Activated naive CD4-positive, alpha-beta T cell treated with anti-CD3 and anti-CD28 coated beads, Interleukin-2, amount 50 U/mL, for 16 hours (primary cell): ENCODE measurements at places on chromosomes 2 and 18.

GRCh38 chr18:23269928-23270327 lies 134.6 kb downstream of the CABLES1 start:
- DNase-seq: no peak

DNA sequence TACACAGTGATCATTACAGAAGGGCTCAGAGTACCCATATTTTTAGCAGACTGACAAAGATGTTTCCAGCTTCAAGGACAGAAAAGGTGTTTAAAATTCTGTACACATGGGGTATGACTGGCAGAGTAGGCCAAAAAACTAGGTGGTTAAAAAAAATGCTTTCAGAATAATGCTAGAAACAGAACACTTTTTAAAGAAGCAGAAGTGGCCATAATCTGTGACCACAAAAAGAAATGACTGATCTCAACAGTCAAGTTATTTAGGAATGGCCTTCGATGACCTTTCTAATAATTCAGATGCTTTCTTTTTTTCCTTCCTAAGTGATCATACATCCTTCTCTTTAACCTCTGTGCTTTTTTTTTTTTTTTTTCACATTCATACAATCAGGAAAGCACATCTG lies 4.1 kb upstream of the AQP4 start:
- DNase-seq: no peak

- no peak for DNase-seq
Measured at GRCh38 chr2:170850251-170850650, 33.6 kb downstream of the GAD1 start.

DNA sequence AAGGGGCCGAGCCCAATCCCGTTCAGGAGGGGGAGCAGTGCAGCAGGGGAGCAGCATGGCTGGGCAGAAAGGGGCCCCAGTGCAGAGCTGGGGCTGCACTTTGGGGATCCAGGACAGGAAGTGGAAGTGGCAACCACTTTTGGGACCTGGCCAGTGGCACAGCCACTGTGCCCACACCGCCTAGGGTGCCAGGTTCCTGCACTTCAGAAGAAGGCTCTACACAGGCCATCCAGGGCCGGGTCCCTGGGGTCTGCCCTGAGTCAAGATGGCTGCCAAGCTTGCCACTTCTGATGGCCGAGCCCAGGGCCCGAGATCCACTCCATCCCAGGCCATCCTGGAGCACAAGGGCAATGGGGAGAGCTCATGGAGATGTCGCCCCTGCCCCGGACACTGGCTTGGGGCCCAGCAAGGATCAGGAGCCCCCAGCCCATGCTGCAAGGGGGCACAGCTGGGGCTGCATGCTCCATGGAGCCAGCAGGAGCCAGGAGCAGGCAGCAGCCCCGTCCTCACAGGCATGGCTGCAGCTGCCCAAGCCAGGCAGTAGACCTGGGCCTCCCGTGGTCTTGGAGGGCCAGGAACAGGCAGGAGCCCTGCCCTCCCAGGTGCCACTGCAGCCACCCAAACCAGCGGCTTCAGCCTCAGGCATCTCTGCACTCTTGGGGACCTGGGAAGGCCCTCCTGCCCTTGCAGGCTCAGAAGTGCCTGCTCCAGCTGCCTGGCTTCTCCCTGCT lies 35.0 kb upstream of the ID2 start:
- DNase-seq: no peak

GRCh38 chr2:26363958-26364357 lies 17.4 kb upstream of the ADGRF3 start:
- DNase-seq: no peak

DNA sequence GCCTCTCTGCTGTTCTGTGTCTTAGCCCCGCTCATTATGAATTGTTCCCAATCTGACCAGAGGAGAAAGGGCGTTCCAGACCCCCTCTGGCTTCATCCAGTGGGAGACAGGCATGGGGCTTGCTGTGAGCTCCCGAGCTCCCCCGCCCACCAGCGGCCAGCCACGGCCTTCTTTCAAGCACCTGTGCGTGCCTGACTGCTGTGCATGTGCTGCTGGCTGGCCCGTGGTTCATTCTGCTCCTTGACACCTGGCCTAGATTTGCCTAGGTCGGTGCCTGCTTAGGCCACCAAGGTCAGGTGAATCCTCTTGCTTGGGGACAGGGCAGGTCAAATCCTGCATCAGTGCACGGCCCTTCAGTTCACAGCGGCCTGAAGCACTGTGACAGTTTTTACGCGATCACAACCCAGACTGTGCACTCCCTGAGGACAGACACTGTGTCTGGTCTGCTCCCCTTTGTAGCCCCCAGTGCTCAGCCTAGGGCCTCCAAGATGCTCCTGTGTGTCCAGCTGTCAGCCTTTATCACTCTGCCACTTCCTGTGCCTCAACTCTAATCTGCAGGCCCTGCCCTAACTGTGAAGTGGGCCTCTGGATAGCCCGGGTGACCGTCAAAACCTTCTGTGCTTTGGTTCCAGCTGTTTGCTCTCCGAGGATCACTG lies 3.6 kb upstream of the LPIN1 start:
- no peak for DNase-seq

GRCh38 chr18:78130232-78131195 lies 849.1 kb upstream of the SALL3 start:
- DNase-seq: no peak

DNA sequence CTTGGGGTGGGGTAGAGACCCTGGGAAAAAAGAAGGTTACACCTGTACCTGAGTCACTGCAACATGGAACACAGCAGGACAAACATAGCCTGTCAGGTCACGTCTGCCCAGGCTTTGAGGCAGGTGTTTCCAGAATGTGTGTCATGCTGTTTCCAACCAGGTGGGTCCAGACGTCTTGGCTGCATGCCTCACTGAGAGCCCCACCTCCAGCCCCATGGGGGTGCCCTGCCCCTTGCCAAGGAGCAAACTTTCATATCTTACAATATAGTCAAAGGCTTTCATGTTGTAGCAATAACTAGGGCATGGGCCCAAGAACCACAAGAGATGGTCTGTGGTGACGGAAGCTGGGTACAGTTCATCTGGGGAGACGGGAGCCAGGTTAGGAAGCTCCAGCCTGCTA lies 499.7 kb downstream of the BCL11A start:
- no peak for DNase-seq

DNA sequence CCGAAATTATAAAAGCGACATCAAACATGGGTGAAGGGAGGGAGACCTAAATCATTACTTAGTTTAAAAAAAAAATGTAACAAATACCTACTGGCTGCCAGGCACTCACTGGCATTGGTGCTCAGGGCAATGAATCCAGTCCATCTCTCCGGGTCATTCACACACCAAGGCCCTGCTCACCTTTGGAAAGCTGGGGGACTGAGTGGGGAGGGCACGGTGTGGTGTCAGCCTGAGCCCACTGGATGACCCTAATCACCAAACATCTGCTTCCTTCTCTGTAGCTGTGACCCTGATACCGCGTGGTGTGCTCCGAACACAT lies 336 bp upstream of the DDX1 start:
- DNase-seq: no peak

GRCh38 chr2:182241936-182242335 lies 184.9 kb downstream of the PDE1A start:
- DNase-seq: no peak

- no peak for DNase-seq
Measured at GRCh38 chr2:112642966-112643365, 2.8 kb upstream of the SLC20A1 start.

DNA sequence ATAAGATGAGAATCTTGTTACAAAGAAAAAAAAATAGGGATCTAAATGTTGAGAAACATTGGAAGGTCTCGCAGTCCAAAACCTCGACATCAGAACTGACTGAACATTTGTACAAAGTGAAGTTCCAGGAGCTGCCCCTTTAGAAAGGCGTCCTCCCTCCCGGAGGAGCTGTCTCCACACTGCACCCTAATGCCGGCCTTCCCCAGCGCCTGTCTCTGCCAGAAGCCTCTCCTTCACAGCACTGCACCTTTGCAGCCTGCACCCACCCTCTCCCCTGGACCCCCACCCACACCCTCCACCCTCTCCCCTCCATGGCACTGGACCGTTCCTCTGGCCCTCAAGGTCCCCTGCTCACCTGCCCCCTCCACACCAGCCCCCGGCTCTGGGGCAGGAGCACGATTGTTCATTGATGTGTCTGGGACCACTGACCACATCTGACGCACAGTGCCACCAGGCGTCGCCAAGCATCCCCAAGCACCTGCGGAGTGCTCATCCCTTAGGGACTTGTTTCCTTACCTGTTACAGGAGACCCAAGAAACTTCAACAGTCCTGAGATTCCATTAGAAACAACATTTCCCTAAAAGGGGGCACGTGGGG lies 90.3 kb upstream of the SNTG2 start:
- DNase-seq: no peak

GRCh38 chr2:60735496-60736250 lies 20.4 kb upstream of the PAPOLG start:
- DNase-seq: peak; percentile 15

DNA sequence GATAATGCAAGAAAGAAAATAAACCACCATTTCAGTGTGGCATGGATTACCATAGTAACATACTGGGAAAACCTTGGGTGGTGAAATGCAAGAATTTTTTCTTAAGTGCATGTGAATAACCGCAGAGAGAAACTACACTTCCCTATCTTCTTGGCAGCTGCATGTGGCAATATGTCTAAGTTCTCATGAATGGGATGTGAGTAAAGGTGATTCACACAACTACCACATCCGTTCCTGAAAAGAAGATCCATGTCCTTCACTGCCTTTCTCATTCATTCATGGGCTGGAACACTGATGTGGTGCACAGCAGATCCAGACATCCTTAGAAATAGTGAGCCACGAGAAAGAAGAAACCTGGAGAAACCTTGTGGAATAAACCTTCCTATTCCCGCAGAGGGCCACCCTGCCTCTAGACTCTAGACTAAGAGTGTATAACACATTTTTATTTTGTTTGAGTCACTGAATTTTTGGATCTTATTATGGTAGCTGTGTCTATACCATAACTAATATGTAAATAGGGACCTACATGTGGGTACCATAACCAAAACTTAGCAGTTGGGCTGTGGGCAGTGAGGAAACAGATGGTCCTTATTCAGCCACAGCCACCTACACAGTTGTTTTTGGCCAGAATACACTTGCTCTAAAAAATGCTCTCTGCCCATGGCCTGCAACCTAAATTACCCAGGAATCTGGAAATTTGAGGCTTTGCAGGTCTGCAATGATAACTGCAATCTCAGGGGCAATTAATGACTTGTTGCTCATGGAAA lies 573.3 kb downstream of the LRP1B start:
- no peak for DNase-seq

DNA sequence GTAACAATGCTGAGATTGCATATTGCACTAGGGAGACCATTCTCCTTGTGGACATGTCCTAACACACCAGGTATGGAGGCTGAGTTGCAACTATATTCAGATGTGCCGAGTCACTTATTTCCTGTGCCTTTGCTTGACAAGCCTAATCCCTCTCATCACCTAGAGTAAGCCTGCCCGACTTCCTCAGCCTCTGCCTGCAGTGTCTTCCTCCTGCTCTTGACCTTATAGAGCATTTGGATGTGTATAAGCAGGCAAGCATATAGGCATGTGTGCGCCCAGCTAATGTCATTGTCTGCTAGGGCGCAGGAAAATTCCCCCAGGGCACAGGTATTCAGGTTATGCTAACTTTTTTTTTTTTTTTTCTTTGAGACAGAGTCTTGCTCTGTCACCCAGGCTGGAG lies 316.9 kb downstream of the CDH2 start:
- no peak for DNase-seq

GRCh38 chr18:36706134-36706881 lies 122.5 kb downstream of the TPGS2 start:
- no peak for DNase-seq

GRCh38 chr2:159939946-159940345 lies 122.5 kb downstream of the PLA2R1 start:
- no peak for DNase-seq

DNA sequence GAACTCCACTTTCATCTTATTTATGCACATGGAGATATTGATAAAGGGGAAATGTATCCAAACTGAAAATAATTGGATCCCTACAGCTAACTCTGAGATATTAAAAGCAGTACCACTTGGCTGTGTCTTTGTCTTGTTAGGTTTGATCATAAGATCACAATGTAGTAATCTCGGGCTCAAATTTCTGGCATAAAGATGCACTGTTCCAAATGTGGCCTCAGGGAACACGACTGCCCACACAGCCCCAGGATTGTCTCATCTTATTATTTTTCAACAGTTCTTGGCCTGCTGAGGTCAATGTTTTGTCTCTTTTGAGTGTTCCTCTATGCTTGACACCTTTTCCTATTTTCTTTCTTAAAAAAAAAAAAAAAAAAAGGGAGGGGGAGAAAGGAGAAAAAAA lies 114.1 kb downstream of the GBX2 start:
- no peak for DNase-seq

- no peak for DNase-seq
Measured at GRCh38 chr2:129087133-129087813, 768.6 kb upstream of the HS6ST1 start.

GRCh38 chr18:8839281-8839680 lies 133.9 kb downstream of the MTCL1 start:
- no peak for DNase-seq

- peak; percentile 53 for DNase-seq
Measured at GRCh38 chr18:13216711-13217465, 1.7 kb upstream of the LDLRAD4 start.

GRCh38 chr2:187580462-187581124 lies 26.4 kb upstream of the TFPI start:
- no peak for DNase-seq

- no peak for DNase-seq
Measured at GRCh38 chr2:124347209-124347608, 322.1 kb downstream of the CNTNAP5 start.
